ENCODE measurements at places on chromosomes 5 and 9.

DNA sequence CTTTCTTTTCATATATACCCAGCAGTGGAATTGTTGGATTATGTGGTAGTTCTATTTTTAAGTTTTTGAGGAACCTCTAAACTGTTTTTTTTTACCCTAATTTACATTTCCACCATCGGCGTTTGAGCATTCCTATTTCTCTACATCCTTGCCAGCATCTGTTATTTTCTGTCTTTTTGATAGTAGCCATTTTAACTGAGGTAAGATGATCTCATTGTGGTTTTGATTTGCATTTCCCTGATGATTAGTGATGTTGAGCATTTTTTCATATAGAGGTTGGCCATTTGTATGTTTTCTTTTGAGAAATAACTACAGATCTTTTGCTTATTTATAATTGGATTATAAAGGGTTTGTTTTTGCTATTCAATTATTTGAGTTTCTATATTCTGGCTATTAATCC is 71.7 kb upstream of the TNC start:
- no peak for DNase-seq

DNA sequence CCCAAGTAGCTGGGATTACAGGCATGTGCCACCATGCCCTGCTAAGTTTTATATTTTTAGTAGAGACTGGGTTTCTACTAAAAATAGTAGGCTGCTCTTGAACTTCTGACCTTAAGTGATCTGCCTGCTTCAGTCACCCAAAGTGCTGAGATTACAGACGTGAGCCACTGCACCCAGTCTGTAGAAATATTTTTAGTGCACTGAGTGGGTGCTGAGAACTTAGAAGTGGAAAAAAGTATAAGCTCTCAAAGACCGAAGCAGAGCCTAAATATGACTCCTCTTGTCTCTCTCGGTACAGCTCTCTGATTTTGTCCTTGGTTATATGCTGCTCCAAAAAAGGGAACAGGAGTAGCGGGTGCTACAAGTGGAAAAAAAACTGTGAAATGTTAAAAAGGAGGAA is 353.8 kb upstream of the IZUMO3 start:
- no peak for DNase-seq

DNA sequence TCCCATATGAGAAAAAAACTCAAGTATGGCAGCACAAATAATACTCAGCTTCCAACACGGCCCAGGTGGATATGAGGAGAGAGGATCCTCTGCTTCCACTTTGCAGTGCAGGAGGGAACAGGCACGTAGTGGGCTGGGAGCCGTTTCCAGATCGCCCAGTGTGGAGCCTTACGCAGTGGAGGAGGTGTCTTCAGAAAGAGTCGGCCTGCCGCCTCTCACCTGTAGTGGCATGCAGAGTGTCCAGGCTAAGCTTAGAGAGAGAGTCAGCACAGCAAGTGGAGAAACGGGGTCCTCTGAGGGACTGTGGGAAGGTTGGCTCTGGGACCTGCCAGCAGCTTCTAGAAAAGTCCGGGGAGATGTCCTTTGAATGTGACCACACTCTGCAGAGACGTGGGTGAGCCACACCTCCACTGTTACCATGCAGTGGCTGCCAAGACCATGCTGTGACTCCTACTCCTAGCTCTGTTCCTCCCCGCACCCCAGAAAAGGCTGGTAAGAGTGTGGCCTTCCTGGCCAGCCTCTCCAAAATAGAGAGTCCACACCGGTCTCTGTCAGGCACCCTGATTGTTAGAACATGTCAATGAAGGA is 3.5 kb upstream of the SEMA4D start:
- DNase-seq: no peak

GRCh38 chr5:139662617-139663016 is 14.5 kb downstream of the CXXC5 start:
- no peak for DNase-seq

- no peak for DNase-seq
Observed at GRCh38 chr5:133445744-133446143, 166.6 kb downstream of the FSTL4 start.

GRCh38 chr5:120528609-120529008 is 64.5 kb downstream of the PRR16 start:
- DNase-seq: no peak

DNA sequence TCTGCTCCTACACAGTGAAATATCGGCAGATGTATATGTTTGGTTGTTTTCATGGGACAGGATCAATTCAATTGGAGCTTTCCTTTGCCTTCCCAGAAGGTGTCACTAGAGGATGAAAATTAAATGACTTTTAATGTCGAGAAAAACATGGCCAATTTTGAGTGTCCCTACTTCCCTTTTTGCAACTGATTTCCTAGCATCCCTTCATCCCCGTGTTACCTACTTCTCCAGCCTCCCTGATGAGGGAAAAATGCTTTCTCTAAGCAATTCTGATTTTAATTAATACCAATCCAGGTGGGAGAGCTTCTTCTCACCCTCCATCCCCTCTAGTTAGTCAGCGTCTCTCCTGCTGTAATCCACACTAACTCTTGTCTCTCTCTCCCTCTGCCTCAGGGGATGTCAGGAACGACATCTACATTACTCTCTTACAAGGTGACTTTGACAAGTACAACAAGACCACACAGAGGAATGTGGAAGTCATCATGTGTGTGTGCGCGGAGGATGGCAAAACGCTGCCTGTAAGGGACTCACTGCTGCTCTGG is 64.9 kb downstream of the DOCK2 start:
- DNase-seq: no peak

DNA sequence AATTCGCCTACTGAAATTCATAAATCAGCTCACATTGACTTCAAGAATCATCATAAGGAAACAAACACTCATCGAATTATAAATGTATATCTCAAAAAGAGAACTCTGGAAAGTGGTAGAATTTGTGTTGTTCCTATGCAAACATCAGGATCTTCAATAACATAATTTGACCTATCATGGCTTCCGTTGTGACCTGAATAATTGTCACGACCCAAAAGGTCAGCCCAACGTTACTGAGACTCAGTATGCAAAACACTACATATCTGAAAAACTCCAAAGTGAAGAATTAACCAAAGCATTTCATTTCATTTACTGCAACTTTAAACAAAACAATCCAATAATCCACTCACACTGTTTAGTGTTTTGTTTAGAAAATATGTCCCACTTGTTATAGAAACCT is 1.2 kb downstream of the RAPGEF6 start:
- no peak for DNase-seq

DNA sequence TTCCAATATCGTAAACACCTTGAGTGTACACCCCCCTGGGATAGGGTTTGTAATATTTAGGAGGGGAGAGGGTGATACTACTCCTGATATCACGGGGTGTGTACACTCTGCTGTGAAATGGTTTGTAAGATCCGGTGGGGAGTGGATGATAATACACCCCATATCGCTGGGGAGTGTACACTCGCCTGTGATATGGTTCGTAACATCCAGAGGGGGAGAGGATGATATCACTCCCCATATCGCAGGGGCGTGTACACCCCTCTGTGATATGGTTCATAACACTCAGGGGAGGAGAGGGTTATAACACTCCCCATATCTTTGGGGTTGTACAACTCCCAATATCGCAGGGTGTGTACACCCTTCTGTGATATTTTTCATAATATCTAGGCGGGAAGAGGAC is 33.8 kb upstream of the SLC25A48 start:
- DNase-seq: no peak

DNA sequence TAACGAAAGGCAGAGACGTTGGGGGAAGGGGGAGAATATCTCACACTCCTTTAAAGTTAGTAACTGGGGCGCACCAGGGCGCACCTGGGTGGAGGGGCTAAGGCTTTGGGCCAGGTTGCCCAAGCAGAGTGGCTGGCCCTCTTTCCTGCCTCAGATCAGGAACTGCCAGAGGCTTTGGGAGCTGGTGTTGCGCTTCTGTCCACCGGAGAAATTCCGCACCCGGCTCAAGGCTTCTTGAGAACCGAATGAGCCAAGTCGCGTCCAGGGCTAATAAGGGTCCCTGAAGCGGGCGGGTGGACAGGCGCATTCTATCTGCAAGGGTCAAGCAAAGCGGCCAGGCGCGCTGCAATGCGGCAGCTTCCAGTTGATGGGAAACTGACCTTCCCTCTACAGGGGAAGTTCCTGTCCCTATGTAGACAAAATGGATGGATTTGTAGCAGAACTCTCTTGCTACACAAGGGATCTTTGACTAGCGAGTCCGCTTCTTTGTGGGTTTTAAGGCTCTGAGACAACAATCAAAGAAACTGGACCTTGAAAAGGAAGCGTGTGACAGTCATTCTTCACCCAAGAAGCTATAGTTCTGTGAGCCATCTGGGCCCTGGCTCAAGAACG is 5.5 kb downstream of the PAX5 start:
- no peak for DNase-seq

- no peak for DNase-seq
Observed at GRCh38 chr5:116632890-116633289, 58.3 kb upstream of the SEMA6A start.

DNA sequence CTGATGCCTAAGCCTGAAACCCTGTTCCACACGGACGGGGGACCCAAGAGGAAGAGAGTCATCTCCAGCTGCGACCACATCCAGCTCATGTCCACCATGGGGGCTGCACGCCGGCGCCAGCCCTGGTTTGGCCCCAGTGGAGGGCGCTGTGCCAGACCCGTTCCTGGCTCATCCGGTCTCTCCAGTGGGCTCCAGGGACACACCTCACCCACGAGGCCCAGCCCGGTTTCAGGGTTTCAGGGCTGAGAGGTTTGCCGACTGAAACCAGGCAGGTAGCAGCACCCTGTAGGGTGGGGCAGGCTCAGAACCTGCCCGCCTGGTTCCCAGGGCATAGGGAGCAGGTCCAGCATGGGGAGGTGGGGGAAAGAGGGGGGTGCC is 71.4 kb upstream of the STXBP1 start:
- no peak for DNase-seq

- no peak for DNase-seq
Observed at GRCh38 chr5:132557478-132558172, 848 bp downstream of the RAD50 start.

GRCh38 chr5:17436350-17436749 is 61.7 kb upstream of the TAF11L2 start:
- DNase-seq: no peak

GRCh38 chr5:14871214-14872069 is at the start of gene ANKH:
TSS of gene ANKH (minus strand) at chr5:14871778. CDS start at chr5:14871447, 331 bp downstream.
- DNase-seq: peak; percentile 75

- DNase-seq: no peak
Observed at GRCh38 chr5:5558638-5559527, 136.4 kb downstream of the ICE1 start.

DNA sequence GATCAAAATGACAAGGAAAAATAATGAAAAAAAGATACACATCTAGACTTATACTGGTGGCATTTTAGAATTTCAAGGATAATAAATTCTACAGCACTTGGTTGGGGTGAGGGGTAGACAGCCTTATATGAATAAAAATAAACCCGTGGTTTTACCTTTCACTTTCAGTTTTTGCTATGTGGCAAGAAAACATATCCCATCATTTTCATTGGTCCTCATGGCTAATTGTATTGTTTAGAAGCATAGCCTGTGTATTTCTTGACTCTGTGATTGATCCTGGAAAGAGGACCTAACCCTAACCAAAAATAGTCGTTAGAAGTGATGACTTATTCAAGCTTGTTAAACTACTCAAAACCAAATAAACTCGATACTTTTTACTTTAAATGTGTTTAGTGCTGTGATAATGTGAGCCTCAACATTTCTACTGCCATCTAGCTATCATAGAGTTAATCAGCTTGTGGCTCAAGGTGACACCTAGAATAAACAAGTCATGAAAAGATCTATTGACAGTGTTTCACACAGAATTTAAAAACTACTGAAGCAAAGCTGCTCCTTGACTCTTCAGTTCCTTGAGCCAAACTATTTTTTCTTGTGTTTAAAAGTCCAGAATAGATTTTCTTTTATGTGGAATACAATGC is 153.3 kb upstream of the IZUMO3 start:
- DNase-seq: no peak

DNA sequence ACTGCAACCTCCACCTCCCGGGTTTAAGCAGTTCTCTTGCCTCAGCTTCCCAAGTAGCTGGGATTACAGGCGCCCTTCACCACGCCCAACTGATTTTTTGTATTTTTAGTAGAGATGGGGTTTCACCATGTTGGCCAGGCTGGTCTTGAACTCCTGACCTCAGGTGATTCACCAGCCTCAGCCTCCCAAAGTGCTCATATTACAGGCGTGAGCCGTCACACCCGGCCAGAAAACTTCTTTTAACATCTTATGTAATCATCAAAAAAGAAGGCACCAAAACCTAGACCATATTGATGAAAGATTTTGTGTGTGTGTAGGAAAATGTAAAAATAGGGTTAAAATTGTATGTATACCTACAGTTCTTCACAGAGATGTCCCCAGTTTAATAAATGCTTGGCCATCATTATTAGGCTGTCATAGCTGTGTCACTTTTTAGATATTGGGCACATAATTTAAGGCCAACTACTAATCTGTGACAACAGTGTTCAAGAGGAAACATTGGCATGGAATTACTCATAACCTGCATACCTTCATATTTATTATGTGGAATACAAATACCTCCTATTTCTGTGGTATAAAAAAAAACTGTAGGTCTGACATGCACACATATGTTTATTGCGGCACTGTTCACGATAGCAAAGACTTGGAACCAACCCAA is 44.4 kb downstream of the RAD50 start:
- no peak for DNase-seq

GRCh38 chr9:32550150-32550561 is 2.0 kb upstream of the SMIM27 start:
- no peak for DNase-seq

GRCh38 chr5:17190242-17190778 is 27.1 kb upstream of the BASP1 start:
- no peak for DNase-seq

DNA sequence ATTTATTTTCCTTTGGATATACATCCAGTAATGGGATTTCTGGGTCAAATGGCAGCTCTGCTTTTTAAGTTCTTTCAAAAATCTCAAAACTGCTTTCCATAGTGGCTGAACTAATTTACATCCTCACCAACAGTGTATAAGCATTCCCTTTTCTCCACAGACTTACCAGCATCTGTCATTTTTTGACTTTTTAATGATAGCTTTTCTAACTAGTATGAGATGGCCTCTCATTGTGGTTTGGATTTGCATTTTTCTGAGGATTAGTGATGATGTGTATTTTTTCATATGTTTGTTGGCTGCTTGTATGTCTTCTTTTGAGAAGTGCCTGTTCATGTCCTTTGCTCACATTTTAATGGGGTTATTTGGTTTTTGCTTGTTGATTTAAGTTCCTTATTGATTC is 90.0 kb upstream of the HMHB1 start:
- DNase-seq: no peak

DNA sequence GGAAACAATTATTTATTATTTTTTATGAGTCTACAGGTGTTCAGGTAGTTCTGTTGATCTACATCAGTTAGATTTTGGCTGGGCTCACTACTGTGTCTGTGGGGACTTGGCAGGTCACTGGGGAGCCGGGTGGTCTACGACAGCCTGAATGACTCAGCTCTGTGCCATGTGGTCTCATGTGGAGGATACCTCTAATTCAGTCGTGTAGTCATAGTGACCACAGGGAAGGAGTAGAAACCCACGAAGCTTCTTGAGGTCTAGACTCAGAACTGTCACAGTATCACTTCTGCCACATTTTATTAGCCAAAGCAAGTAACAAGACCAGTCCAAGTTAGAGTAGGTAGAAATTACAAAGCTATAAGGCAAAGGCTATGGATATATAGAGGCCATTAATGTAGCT is 64.7 kb upstream of the GRAMD2B start:
- DNase-seq: no peak

GRCh38 chr9:2345013-2345412 is 276.6 kb upstream of the VLDLR start:
- DNase-seq: no peak
